Activated CD8-positive, alpha-beta memory T cell treated with anti-CD3 and anti-CD28 coated beads for 4 hours (primary cell): ENCODE measurements at places on chromosomes 1 and 21.

GRCh38 chr1:57131701-57132394 is 166.0 kb upstream of the C8B start:
- no peak for DNase-seq

GRCh38 chr1:150186789-150187559 is 37.3 kb downstream of the PLEKHO1 start:
- DNase-seq = no peak

DNA sequence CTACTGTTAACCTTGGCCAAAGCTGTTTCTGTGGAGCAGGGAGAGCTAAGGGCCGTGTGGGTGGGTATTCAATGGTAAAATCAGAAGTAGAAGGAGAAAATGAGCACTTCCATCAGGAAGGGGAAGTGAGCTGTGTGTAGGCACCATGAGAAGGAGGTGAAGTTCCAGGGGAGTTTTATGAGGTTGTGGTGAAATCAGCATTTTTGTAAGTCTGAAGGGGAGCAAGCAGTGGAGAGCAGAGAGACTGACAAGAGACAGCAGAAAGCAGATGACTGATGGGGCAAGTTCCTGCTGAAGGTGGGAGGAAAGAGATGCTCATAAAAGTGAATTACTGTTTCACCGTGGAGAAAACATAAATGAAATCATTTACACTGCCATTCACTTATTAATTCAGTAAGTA is 2.7 kb upstream of the GPR88 start:
- DNase-seq = no peak

GRCh38 chr1:69506721-69507120 is 61.0 kb upstream of the LRRC7 start:
- no peak for DNase-seq

DNA sequence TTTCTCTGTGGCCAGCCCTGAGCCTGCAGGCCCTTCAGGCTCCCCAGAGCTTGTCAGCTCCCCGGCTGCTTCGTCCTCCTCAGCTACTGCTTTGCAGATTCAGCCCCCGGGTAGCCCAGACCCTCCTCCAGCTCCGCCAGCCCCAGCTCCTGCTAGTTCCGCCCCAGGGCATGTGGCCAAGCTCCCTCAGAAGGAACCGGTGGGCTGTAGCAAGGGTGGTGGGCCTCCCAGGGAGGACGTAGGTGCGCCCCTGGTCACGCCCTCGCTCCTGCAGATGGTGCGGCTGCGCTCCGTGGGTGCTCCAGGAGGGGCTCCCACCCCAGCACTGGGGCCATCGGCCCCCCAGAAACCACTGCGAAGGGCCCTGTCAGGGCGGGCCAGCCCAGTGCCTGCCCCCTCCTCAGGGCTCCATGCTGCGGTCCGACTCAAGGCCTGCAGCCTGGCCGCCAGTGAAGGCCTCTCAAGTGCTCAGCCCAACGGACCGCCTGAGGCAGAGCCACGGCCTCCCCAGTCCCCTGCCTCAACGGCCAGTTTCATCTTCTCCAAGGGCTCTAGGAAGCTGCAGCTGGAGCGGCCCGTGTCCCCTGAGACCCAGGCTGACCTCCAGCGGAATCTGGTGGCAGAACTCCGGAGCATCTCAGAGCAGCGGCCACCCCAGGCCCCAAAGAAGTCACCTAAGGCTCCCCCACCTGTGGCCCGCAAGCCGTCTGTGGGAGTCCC is 45.4 kb downstream of the YARS1 start:
- no peak for DNase-seq

GRCh38 chr1:67304023-67304422 is 3.6 kb upstream of the IL12RB2 start:
- no peak for DNase-seq

GRCh38 chr1:67723620-67724019 is 38.6 kb downstream of the GADD45A start:
- DNase-seq = no peak

DNA sequence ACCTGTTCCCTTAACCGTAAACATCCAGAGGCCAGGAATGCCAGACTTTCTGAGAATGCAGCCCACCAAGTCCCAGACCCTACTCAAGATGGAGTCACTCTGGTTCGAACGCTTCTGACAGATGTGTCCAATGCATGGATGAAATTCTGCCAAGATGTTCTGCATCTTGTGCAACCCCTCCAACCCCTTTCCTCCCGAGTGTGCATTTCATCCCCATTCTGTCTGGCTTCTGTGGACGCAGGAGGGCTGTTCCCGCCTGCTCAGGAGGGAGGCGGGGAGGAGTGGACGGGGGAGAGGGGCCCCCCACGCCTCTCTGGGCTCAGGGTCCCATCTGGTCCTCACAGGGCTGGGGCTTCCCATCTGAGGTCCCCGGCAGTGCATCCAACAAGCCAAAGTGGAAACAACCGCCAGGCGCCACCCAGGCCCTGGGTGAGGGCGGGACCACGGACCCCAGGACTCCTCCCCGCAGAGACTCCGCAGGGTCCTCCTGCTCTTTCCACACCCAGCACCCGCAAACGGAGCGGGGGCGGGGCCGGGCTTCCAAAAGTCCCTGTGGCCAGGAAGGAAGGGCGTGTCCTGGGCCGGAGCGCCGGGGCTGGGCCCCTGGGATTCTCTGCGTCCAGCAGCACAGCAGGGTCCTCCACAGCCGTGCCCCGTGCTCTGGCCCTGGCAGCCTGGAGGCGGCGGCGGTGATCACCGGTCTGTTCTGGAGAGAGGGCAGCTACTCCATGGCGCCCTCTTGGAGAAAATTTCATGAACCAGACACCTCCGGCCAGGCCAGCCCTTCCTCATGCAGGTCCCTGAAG is 27.8 kb upstream of the SUMO3 start:
- DNase-seq = no peak

- DNase-seq = no peak
Measured at GRCh38 chr1:182495002-182495401, 45.1 kb downstream of the RGSL1 start.

DNA sequence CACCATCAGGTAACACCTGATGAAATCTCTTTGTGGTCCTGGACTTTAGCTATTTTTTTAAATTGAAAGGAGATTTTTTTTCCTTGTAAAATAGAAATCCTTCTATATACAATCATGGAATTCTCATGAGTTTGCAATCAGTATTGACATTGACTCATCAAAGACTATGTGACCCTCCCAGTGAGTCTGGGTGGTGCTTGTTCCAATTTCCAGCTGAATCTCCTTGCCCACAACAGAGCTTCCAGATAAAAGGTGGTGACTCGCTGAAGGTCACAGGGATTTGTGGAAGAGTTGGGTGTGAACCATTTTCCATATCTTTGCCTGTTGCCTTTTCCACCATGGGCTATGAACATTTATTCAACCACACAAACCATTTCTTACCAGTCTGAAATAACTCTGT is 486.6 kb downstream of the AJAP1 start:
- DNase-seq = no peak

- DNase-seq = no peak
Measured at GRCh38 chr1:67257173-67257535, 50.5 kb upstream of the IL12RB2 start.

DNA sequence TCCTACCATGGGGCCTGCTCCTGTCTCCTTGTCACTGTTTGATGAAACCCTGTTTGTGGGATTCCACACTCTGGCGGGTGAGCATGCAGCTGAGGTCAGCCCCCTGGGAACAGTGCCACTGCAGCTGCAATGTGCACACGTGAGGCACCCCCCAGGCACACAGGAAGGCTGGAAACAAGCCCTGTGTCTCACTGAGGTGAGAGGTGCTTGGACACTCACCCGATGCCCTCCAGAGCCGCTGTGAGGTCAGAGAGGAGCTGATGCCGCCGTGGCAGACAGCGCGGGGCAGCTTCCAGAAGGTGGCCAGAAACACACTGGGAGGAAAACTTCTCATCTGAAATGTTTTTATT is 49.7 kb downstream of the SLX9 start:
- DNase-seq = no peak

- no peak for DNase-seq
Measured at GRCh38 chr1:231444059-231444458, 22.0 kb upstream of the EGLN1 start.

GRCh38 chr1:167344615-167345385 is 124.1 kb downstream of the POU2F1 start:
- no peak for DNase-seq

DNA sequence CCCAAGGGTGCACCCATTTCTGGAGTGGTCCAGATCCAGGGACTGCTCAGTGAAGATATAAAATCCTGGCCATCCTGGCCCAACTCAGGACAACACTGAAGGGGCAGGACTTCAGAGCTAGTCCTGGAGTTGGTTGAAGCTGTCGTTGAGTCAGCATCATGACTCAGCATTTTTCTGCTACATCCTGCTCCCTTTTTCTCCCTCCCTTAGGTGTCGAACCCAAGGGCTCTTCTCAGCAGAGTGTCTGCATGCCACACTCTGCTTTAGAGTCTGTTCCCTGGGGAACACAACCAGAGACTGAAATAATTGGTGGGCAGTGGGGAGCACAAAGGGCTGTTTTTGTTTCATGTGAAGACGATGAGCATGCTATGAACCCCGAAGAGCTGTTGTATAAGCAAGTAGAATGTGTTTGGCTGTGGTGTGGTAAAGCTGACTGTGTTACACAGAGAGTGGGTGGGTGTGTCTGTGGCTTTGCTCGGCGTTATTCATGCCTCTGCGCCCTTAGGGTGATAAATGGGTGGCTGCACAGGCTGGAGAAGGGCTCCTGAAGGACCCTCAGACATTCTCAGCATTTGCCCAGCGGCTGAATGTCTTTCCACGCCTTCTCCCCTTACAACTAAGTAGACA is 167.2 kb downstream of the CYYR1 start:
- DNase-seq = no peak

DNA sequence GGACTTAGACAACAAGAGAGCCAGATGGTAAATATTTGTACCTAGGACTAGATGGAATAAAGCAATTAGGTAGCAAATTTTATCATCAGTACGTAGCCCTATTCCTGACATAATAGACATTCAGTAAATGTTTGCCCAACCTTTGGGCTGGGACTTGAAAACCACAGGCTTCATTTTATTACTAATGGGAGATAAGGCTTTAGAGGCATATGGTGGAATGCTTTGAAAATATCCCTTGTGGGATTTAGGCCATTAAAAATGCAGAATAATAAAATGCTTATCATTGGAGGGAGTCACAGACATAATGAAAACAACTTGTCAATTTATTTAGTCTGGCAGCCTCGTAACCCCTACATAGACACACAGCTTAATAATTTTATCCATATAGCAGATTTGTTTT is 296.1 kb upstream of the SPAG17 start:
- DNase-seq = no peak

DNA sequence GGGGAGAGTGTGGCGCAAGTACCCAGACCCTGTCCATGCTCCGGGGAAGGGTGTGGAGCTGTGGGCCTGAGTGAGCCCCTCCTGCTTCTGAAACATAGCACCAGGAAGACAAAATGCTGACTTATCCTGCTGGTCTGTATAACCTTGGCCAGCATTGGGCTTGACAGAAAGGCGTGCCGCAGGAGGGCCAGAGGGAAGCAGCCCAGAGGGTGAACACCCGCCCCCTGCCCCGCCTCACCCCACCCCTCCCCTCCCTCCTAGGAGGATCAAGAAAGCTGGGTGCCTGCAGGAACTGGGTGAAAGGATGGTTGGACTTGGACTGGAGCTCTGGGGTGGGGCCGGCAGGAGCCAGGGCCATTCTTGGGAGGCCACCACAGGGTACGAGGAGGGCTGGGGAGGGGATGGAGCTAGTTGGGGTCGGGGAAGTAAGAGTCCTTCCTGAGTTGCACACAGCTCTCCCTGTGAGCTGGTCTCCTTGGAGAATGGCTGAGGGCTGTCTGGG is 27.1 kb downstream of the PTPRF start:
- no peak for DNase-seq

GRCh38 chr1:38505944-38506343 is 353.6 kb downstream of the RRAGC start:
- no peak for DNase-seq

DNA sequence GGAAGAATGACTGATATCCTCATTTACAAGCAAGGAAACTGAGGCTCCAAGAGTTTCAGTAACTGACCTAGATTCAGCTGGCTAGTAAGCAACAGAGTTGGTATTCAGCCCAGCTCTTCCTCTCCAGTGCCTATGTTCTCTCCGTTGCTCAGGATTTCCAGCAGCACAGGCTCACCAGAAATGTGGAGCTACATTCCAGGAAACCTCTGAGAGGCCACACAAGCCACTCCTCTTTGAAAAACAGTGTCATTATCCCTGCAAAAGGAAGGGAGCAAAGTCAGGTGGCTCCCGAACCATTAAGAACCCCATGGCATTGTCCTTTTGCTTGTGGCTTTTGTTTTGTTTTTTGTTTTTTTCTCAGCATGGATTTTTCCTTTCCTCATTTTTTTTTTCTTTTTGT is 40.6 kb upstream of the DUSP10 start:
- DNase-seq = no peak

DNA sequence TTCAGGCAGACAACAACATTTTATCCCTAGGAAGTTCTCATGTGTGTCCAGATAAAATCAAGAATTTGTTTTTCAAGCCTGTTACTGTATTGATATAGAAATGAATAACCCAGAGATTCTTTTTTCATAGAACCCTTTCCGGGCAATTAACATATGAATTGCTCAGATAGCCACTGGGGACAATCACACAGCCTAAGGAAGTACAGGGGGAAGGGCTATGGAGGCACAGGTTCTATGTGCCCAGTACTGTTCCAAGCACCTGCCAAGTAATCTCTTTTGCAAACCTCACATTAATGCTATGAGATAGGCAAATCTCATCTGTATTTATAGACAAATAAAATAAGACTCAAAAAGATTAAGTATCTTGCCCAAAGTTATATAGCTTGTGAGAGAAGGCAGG is 84.9 kb downstream of the NTNG1 start:
- no peak for DNase-seq

- no peak for DNase-seq
Measured at GRCh38 chr1:211699059-211699458, 23.6 kb upstream of the NEK2 start.

DNA sequence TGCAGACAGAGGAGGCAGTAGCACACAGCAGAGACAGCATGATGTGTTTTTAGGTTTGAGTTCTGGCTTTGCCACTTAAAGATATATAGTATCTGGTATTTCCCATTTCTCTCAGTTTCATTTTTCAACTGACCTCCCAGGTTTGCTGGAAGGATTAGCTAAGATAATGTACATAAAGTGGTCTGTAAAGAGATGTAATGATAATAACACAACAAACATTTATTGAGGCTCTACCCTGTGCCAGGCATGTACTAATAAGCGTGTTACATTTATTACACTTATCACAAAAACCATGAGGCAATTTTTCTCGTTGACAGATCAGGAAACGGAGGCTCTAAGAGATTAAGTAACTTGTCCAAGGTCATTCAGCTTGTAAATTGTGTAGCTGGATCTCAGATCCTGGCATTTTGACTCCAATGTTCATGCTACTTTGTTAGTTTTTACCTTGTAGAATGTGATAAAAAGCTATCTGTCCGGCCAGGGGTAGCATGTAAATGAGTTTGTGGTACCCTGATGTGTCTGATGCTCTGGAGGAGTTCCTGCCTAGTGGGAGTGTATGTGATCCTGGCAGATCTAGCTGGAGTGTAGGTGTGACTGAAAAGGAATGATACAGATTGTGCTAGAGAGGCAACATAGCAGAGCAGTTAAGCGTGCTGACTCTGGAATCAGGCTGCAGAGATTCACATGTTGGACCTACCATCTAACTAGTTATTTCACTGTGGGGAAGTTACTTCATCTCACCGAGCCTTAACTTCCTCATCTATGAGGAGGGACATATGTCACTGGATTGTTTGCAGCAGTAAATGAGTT is 146.6 kb downstream of the VPS13D start:
- DNase-seq = no peak

- DNase-seq = no peak
Measured at GRCh38 chr21:26115305-26115704, 55.3 kb downstream of the APP start.
